Mesothelial cell of epicardium (in vitro differentiated cells): ENCODE measurements at places on chromosomes 3 and 15.

DNA sequence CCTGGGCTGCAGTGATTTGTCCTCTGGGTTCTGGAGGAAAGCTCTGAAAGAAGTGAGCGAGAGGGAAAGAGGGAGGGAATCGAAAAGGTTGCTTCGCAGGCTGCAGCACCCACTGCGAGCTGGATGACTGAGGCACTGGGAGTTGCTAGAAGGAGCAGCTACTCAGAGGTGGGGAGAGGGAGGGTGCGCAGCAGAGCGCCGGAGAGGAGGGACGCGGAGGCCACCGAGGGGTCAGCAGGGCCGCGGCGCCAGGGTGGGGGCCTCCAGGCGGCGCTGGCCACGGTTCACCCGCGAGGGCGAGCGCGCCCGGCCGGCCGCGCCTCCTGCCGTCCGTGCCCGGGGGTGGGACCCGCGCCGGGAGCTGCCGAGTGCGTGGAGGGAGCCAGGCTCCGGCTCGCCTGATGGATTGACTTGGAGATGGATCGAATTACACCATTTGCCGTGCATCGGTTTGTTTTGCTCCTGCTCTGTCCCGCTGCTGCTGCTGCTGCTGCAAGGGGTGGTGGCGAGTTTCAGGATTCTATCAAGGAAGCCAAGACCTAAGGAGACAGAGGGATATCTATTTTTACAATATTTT is at the start of gene SEMA6D:
SEMA6D (plus strand) TSS at position 470 of the 577 bp plus-strand sequence. CDS start 42,294 bp downstream, outside the sequence.
- DNase-seq, result peak; percentile 71

GRCh38 chr3:66303491-66303901 is 82.7 kb downstream of the SLC25A26 start:
- DNase-seq, result no peak

- DNase-seq, result no peak
Measured at GRCh38 chr15:64006642-64007041, 39.6 kb downstream of the DAPK2 start.

- DNase-seq, result no peak
Measured at GRCh38 chr3:113804661-113805060, 33.9 kb upstream of the GRAMD1C start.

GRCh38 chr3:27792869-27793268 is 70.7 kb upstream of the EOMES start:
- DNase-seq, result no peak

- no peak for DNase-seq
Measured at GRCh38 chr15:53522991-53523390, 236.5 kb downstream of the WDR72 start.

GRCh38 chr3:71144525-71145253 is 438.8 kb downstream of the FOXP1 start:
- DNase-seq, result no peak

GRCh38 chr3:9949115-9949514 is 3.1 kb downstream of the PRRT3 start:
- DNase-seq, result no peak

- no peak for DNase-seq
Measured at GRCh38 chr3:4398941-4399245, 68.2 kb downstream of the SUMF1 start.

GRCh38 chr3:138774529-138775253 is 60.0 kb downstream of the PIK3CB start:
- no peak for DNase-seq

GRCh38 chr3:67067251-67067650 is 69.1 kb downstream of the KBTBD8 start:
- no peak for DNase-seq
